ENCODE measurements at places on chromosomes 2 and 18. TPM values are rescaled to one million over a fixed set of nuclear protein-coding genes. Genes with fewer than 3 reads are reported as not detected.
A peak's percentile ranks its signal among the peaks of the same experiment; 100 is the strongest.

The CCDC85A gene
- 0.05 TPM for polyA plus RNA-seq

The CDCA7 gene
- polyA plus RNA-seq: 10.3 TPM

The GALNT14 gene
- 0.15 TPM for polyA plus RNA-seq

The SP5 gene
- not detected for polyA plus RNA-seq

The CFAP65 gene
- polyA plus RNA-seq: not detected

The CYBRD1 gene
- polyA plus RNA-seq: 132 TPM

The ABCG8 gene
- not detected for polyA plus RNA-seq

The PIK3C3 gene
- 58.6 TPM for polyA plus RNA-seq

The SULT1C4 gene
- polyA plus RNA-seq: 0.05 TPM

- H3K27me3 ChIP-seq: no peaks in the 10 kb centered on the region
- no peak overlapping the region for H3K4me3 ChIP-seq
- peak; percentile 9 for DNase-seq
- no peaks in the 10 kb centered on the region for H3K4me1 ChIP-seq
- H3K27ac ChIP-seq: no peak overlapping the region
These were observed 99.7 kb upstream of the CRIM1 start for GRCh38 chr2:36255863-36256262.

- peak; percentile 18 for DNase-seq
- H3K27ac ChIP-seq: peak overlapping the region; percentile 98
- peaks cover 45% of the 10 kb centered on the region for H3K4me1 ChIP-seq
- H3K4me3 ChIP-seq: no peak overlapping the region
- peaks cover 13% of the 10 kb centered on the region for H3K36me3 ChIP-seq
- no peaks in the 10 kb centered on the region for H3K27me3 ChIP-seq
These were observed 93.6 kb downstream of the MTCL1 start for GRCh38 chr18:8799001-8799400.

DNA sequence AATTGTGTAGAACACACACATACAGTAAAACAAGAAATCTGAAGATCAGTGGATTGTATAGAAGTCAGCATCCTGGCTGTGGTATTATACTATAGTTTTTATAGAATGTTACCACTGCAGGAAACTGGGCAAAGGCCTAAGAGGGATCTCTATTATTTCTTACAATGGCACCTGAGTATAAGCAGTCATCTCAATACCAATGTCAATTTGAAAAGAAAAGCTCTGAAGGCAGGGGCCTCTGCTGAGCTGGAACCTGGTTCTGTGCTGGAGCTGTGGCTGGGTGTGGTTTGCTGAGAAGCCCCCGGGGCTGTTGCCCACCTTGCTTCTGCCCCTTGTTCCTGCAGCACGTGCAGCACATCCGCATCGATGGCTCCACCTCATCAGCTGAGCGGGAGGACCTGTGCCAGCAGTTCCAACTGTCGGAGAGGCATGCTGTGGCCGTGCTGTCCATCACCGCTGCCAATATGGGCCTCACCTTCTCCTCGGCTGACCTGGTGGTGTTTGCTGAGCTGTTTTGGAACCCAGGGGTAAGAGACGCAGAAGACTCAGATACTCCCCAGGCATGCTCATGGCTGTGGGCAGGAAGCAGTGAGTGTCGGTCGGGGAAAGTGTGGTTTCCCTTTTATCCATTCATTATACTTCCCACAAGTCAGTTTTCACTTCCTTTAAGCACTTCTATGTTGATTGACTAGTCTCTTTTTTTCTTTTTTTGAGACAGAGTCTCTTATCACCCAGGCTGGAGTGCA lies 23.5 kb upstream of the RPL37A start:
- no peak overlapping the region for H3K27ac ChIP-seq
- H3K4me3 ChIP-seq: no peak overlapping the region
- no peaks in the 10 kb centered on the region for H3K4me1 ChIP-seq
- no peaks in the 10 kb centered on the region for H3K27me3 ChIP-seq

- H3K36me3 ChIP-seq: no peaks in the 10 kb centered on the region
- peak; percentile 49 for DNase-seq
- no peak overlapping the region for H3K27ac ChIP-seq
- peaks cover 17% of the 10 kb centered on the region for H3K4me1 ChIP-seq
These were observed 459.4 kb upstream of the UBE2E3 start for GRCh38 chr2:180520921-180521581.

DNA sequence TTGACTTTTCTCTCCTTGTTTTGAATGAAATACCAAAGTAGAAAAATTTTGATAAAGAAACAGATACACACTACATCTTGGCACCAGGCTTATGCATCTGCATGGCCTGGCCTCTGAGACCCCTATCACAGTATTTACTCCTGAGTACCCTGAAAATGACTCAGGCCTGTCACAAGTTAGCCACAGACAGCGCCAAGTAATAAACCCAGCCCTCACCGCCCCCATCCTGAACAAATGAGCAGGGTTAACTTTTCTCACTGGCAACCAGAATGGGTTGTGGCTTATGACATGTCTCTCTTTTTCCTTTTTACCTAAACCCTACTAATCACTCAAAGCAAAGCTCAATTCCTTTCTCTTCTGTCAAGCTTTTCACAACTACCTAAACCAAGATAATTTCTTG lies 35.3 kb downstream of the SPRED2 start:
- peak; percentile 71 for DNase-seq
- peaks cover 12% of the 10 kb centered on the region for H3K4me1 ChIP-seq
- H3K36me3 ChIP-seq: no peaks in the 10 kb centered on the region
- H3K27ac ChIP-seq: peak overlapping the region; percentile 30

- no peak overlapping the region for H3K4me3 ChIP-seq
- H3K27me3 ChIP-seq: no peaks in the 10 kb centered on the region
- H3K36me3 ChIP-seq: no peaks in the 10 kb centered on the region
- peak; percentile 67 for DNase-seq
- H3K4me1 ChIP-seq: peaks cover 16% of the 10 kb centered on the region
- no peak overlapping the region for H3K27ac ChIP-seq
These were observed 80.1 kb downstream of the XDH start for GRCh38 chr2:31334311-31335026.

GRCh38 chr2:206692971-206693370 lies 25.2 kb downstream of the DYTN start:
- H3K27ac ChIP-seq: no peak overlapping the region
- H3K4me1 ChIP-seq: no peaks in the 10 kb centered on the region
- no peak for DNase-seq
- H3K36me3 ChIP-seq: no peaks in the 10 kb centered on the region
- no peak overlapping the region for H3K4me3 ChIP-seq

DNA sequence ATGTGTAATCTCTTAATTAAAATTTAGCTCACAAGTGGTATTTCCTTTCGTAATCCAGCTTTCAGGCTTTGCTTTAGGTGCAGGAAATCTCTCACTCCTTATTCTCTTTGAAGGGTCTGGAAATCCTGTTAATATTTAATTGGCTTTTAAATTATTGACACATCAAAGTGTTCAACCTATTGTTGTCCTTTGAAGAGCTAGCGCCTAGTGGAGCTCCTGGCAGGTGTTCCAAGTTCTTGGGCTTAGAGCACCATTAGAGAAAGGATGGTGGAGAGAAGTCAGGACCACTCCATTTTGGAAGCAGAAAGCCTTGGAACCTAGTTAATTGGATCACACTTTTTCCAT lies 92.4 kb downstream of the CABLES1 start:
- no peaks in the 10 kb centered on the region for H3K27me3 ChIP-seq
- H3K27ac ChIP-seq: peak overlapping the region; percentile 78
- no peak for DNase-seq
- H3K36me3 ChIP-seq: no peaks in the 10 kb centered on the region
- no peak overlapping the region for H3K4me3 ChIP-seq

- no peaks in the 10 kb centered on the region for H3K27me3 ChIP-seq
- no peak overlapping the region for H3K4me3 ChIP-seq
- H3K4me1 ChIP-seq: no peaks in the 10 kb centered on the region
These were observed 113.4 kb upstream of the WDSUB1 start for GRCh38 chr2:159399716-159400415.

DNA sequence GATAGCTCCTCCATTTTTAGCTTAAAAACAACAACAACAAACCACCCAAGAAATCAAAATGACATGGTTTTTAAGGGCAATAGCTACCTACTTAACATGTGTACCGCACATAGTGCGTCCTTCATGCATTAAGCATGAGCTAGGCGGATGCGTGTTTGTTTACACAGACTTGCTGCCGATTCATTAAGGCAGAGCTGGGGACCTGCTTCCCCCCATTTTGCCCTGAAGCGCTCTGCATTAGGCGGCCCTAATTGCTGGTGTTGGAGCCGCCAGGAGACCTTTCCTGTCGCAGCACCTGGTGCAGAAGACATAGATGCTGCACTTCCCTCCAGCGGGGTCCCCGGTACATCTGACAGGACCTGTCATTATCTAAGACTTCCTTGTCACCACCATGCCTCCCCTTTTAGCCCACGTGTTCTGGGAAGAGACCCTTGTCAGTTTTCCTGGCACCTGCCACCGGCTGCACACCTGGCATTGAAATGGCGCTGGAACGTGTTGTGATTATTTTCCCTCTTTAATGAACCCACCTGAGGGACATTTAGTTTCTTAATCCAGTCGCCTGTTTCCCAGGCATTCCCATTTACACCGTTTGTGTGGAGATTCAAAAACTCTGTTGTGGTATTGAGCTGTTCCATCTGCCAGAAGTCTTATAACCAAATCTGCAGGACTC lies 261.1 kb upstream of the RAB12 start:
- H3K27me3 ChIP-seq: no peaks in the 10 kb centered on the region
- H3K4me3 ChIP-seq: no peak overlapping the region
- no peaks in the 10 kb centered on the region for H3K4me1 ChIP-seq
- no peaks in the 10 kb centered on the region for H3K36me3 ChIP-seq

GRCh38 chr18:39415471-39415870 lies 1849.9 kb upstream of the CELF4 start:
- H3K27ac ChIP-seq: no peak overlapping the region
- H3K4me3 ChIP-seq: no peak overlapping the region
- no peaks in the 10 kb centered on the region for H3K27me3 ChIP-seq
- no peaks in the 10 kb centered on the region for H3K36me3 ChIP-seq

DNA sequence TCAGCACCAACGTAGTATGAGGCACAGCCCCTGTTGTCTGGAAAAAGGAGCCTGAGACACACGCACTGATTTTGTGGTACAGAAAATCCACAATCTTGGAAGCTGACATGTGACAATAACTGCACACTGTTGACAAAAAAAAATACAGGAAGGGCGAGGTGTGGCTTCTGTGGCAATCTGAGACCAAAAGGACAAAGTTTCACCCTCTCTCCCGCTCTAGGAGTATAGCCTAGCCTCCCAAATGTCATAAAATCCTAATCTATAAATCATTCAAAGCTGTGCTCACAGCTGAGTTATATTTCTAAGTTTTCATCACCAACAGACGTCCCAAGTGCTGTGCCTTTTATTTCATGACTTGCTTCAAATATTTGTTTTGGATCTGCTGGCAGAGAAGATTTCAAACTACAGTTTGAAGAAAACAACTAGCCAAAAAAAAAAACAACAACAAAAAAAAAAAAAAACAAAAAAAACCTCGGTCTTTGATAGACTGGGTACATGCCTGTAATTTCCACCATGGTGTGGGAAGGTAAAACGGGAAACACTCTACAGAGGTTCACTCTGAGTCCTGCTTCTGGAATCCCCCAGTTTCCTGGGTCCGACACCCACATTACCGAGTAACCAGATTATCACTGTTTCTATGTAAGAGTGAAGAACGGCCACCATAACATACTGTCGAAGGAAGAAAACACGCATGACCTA lies 61.0 kb downstream of the C2orf76 start:
- H3K4me1 ChIP-seq: no peaks in the 10 kb centered on the region
- H3K4me3 ChIP-seq: no peak overlapping the region
- DNase-seq: no peak
- no peak overlapping the region for H3K27ac ChIP-seq

- H3K27ac ChIP-seq: no peak overlapping the region
- no peaks in the 10 kb centered on the region for H3K27me3 ChIP-seq
- H3K36me3 ChIP-seq: peaks cover 4% of the 10 kb centered on the region
- no peaks in the 10 kb centered on the region for H3K4me1 ChIP-seq
These were observed 240.7 kb downstream of the SH3RF3 start for GRCh38 chr2:109369671-109370191.

- no peak overlapping the region for H3K4me3 ChIP-seq
- no peak overlapping the region for H3K27ac ChIP-seq
- H3K27me3 ChIP-seq: no peaks in the 10 kb centered on the region
These were observed 13.9 kb downstream of the HDAC4 start for GRCh38 chr2:239386872-239387445.

- no peaks in the 10 kb centered on the region for H3K36me3 ChIP-seq
- no peak overlapping the region for H3K27ac ChIP-seq
- H3K27me3 ChIP-seq: no peaks in the 10 kb centered on the region
These were observed 6.5 kb downstream of the PIAS2 start for GRCh38 chr18:46910856-46911255.

DNA sequence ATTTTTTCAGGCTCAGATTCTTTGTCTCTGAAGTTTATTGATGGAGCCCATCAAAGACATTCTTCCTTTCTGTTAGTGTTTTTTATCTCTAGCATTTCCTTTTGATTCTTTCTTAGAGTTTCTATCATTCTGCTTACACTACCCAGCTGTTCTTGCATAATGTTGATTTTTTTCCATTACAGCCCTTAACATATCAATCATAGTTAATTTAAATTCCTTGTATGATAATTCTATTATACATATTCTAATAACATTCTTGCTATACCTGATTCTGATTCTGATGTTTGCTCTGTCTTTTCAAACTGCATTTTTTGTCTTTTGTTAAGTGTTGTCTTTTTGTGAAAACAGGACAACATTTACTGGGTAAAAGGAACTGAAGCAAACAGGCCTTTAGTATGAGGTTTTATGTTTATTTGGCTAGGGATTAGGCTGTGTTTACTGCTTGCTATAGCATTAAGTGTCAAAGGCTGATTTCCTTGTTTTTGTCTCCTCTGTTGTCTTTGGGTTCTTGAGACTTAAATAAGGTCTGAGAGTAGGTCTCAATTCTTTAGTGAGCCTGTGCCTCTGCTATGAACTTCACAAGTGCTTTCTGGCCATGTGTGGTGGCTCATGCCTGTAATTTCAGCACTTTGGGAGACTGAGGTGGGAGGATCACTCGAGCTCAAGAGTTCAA lies 8.0 kb upstream of the STAM2 start:
- H3K4me3 ChIP-seq: no peak overlapping the region
- H3K36me3 ChIP-seq: no peaks in the 10 kb centered on the region
- H3K27ac ChIP-seq: no peak overlapping the region
- DNase-seq: no peak
